A549 treated with CpdA at 1 μM for 4 hours (cell line): ENCODE measurements at places on chromosomes 5 and 9. TPM values are rescaled to one million over a fixed set of nuclear protein-coding genes. Genes with fewer than 3 reads are reported as not detected.

Gene LCNL1
- 0.02 TPM in 1 of 5 replicates, not detected in the others for total RNA-seq

Gene WHRN
- total RNA-seq: 5.1 to 7.6 TPM (median 6.8 TPM) in 5 replicates

Gene ADAMTSL2
- total RNA-seq: not detected in 5 replicates

Gene SPATA31A3
- not detected in 5 replicates for total RNA-seq

Gene ANGPTL2
- not detected in 5 replicates for total RNA-seq

Gene MVB12B
- 6.4 to 8.4 TPM (median 7.6 TPM) in 5 replicates for total RNA-seq
